Skin of body (tissue), 3 donors: ENCODE measurements at places on chromosomes 5 and 9.

GRCh38 chr5:1104327-1105006 lies 7.4 kb downstream of the SLC12A7 start:
- DNase-seq, result no peak

GRCh38 chr5:22710660-22711059 lies 142.5 kb downstream of the CDH12 start:
- DNase-seq, result no peak

GRCh38 chr9:98806394-98807035 lies 955 bp upstream of the GALNT12 start:
- DNase-seq, result no peak

DNA sequence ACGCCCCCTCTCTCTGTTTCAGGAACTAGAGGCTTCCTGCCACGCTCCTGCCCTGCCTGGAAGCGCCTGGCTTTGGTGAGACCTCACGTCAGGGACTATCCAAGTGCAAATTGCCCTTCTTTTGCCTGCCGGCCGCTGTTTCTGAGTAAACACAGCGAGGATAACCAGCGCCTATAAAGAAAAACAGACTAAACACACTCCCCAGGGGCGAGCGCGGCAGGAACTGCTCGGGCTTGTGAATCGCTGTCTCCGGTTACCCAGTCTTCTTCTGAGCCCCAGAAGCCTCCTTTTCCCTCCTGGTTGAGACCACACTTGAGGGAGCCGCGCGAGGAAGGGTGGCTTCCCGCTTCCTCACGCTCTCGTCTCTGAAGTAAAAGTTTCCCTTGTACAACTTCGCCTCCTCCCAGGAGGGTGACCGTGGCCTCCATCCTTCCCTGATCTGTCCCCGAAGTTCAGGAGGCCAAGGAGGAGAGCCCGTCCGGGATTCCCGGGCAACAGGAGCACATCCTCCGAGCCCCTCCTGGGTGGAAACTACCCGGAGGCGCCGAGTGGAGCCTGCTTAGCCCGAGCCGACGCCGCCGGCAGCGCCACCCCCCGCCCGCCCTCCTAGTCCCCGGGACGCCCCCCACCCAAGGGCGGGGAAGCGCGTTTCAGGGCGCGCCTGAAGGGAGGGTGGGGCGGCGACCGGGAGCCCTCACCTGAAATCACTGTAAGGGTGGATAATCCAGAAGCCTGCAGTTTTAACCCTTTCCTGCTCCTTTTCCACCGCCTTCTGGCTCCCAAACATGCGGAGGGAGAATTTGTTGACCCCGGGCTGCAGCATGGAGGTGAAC lies 993 bp downstream of the HCN1 start:
- DNase-seq, result no peak

GRCh38 chr5:5954275-5954598 lies 424.1 kb downstream of the MED10 start:
- DNase-seq, result no peak

DNA sequence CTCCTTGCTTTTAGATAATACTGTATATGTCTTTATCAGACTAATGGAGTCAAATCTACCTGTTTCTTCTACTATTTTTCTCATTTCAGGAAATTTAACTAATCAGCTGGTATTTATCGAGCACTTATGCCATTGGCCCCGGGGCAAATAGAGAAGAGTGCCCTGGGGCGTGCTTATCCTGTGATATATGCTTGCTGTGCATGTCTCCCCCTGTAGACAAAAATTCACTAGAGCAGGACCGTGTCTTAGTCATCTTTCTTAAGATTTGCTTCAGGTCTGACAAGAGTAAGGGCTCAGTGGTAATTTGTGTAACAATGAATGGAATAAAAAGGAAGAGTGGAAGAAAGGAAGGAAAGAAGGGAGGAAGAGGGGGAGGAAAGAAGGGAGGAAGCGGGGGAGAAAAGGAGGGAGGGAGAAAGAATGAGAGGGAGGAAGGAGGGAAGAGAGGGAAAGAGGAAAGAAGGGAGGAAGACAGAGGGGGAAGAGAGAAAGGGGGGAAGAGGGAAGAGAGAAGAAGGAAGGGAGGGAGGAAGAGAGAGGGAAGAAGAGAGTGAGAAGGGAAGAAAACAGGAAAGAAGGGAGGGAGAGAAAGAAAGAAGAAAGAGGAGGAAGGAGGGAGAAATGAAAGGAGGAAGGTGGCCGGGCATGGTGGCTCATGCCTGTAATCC lies 295.7 kb upstream of the PANK3 start:
- no peak for DNase-seq

- no peak for DNase-seq
Observed at GRCh38 chr5:151243564-151243963, 9.4 kb upstream of the GM2A start.

DNA sequence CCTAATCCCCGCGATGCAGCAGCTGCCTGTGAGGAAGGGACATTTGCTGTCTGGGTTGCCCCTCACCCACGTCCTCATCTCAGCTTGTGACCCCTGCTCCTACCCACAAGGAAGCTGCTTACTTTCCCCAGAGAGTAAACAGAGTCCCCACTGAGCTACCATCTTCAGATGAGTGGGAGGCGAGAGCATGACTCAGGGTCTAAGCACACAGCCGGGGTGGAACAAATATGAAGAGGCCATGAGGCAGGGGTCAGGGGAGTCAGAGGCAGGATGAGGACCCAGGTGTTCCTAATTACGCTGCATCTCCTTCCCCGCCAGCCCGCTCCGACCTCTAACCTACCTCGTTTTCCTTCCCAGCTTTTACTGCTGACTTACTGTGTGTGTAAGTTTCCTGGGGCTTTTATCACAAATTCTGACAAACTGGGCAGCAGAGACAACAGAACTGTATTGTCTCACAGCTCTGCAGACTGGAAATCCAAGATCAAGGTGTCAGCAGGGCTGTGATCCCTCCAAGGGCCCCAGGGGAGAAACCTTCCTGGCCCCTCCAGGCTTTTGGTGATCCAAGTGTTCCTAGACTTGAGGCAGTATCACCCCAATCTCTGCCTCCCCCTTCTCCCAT lies 94.0 kb upstream of the DNAH5 start:
- no peak for DNase-seq

- DNase-seq, result peak; percentile 10
Observed at GRCh38 chr9:85527331-85528020, 214.3 kb downstream of the AGTPBP1 start.
